Activated CD4-positive, alpha-beta T cell treated with anti-CD3 and anti-CD28 coated beads, Interleukin-2, Interleukin-6, amounts not matched to agents 100 ng/mL and 50 ng/mL, durations not matched to agents 16 hours and 8 hours (primary cell): ENCODE measurements at places on chromosomes 1 and 21.

GRCh38 chr1:109361649-109362048, 36.1 kb downstream of the SORT1 start:
- no peak for DNase-seq

DNA sequence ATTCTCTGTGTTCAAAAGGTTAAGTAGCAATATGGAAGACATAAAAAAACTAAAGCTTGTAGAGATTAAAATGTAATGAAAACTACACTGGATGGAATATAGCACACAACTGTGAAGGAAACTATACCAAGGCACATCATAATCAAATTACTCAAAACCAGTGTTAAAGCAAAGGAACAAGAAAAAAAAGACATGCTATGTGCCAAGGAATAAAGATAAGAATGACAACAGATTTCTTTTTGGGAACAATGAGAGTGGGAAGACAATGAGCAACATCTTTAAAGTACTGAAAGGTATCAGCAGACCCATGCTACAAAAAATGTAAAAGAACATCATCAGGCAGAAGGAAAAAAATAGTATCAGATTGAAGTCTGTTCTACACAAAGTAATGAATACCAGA, 157.8 kb downstream of the VPS13D start:
- DNase-seq, result no peak

- no peak for DNase-seq
These were observed 92.4 kb upstream of the DPT start for GRCh38 chr1:168821434-168821833.

DNA sequence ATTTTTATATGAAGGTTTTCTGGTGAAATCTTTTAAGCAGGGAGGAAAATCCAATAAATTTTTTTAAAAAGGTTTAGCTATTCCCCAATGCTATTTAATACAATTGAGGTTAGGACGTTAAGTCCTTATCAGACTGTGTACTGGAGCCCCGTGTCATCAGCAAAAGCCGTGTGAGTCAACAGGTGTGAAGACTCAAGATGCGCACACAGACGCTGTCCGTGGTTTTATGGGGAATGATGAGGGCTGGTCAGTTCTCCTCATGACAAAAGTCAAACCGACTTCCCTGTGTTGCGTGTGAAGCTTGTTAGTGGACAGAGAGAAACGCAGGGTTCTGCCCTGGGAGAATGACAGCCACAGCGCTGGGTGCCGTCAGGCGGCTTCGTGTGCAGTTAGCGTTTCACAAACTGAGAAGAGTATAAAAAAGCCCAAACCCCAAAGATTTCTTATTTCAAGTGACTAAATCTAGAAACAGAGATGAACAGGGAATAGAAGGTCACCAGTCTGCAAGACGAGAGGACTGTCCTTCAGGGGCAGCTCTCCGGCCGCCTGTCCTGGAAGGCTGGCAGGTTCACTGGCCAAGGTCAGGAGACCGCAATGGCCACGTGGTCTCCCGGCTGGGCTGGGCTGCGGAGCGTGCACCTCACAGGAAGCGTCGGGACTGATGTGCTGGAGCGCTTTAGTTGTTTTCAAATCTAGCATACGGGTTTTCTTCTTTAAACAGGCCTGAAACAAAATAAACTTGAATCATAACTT, 22.4 kb downstream of the PTTG1IP start:
- DNase-seq, result no peak

DNA sequence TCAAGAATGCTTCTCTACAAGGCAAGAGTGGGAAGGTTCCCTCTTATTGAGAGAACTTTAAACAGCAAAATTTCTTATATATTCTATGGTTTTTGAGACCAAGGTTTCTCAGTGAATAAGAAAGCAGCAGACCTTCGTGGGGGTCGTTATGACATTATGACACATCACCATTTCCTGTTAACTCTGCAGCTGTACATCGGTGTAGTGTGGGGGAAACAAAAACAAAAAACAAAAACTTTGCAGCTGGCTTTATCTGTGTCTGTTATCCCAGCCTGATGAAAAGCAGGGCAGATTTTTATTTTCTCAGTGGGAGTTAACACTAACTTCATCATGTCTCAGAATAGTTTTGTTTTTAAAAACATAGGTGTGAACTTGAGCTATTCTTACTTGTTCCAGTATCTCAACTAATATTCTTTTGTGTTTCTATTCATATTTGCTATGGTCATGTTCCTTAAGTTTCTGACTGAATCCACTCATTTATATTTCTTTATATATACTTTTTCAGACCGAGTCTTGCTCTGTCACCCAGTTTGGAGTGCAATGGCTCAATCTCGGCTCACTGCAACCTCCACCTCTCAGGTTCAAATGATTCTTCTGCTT, 2.1 kb downstream of the SDE2 start:
- DNase-seq, result peak; percentile 43

DNA sequence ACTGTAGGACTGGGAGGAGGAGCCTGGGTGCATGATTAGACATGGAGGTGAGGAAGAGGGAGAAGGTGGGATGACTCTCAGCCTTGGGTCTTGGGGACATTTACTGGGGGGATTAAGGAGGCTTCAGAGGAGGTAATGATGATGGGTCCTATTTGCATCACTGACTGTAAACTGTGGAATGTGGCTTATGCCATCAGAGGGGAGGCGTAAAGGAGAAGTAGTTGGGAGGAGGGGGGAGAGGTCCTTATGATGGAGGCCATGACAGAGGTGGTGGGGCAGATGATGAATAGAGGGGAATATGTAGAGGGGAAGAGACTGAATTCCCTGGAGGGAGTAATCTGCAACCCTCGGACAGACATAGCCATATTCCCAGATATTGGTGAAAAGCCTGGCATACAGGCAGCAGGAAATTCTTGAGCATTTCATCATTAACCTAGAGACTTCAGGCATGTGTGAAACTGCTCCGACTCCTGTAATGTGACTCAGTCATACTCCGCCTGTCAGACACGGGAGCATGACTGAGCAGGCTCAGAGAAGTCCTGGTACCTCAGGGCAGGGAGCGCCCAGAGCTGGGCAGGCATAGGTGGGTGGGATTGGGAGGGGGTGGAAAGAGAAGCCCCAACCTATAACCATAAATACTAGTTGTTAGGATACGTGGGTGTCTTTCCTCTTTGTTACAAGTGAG, 8.0 kb upstream of the LCE5A start:
- DNase-seq, result no peak

- no peak for DNase-seq
These were observed 93.0 kb downstream of the EVI5 start for GRCh38 chr1:92691925-92692324.

DNA sequence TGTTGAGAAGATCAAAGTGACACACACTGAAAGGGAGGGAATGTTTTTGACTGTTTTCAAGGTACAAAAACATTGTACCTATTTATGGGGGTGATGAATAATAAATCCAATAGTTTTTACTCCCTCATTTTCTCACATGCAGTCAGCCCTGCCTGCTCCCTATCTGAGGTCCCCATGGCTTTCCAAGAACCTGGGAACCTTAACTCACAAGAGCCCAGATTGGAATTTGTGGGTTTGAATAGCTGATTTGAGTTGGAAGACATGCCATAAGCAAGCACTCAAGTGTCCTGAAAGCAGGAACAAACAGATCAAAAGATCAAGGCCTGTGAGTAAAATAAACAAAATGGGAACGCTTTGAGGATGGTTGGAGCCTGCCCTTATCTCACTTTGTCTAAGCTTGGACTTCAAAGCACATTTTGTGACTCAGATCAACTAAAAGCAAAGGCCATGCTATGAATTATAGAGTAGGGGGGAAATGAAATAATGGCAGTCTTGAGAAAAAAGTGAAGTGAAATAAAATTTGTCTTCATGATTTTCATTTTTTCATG, 136.6 kb downstream of the LYPLAL1 start:
- DNase-seq, result no peak

DNA sequence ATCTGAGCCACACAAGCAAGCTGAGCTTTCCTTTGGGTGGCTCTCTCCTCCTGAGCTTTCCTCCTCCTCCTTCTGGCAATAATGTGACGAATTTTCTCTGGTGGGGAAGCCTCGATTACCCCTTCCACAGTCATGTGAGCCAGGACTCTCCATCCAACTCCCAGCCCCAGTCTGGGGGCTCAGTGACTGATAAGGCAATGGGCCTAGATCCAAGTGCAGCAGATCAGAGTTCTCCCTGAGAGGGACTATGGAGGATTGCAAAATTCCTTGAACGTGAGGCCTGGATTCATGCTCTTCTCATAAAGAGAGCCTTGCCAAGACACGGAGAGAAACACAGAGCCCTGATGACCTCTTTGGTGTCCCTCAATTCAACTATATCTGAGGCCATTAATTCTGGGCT, 31.3 kb upstream of the TRIM67 start:
- no peak for DNase-seq

DNA sequence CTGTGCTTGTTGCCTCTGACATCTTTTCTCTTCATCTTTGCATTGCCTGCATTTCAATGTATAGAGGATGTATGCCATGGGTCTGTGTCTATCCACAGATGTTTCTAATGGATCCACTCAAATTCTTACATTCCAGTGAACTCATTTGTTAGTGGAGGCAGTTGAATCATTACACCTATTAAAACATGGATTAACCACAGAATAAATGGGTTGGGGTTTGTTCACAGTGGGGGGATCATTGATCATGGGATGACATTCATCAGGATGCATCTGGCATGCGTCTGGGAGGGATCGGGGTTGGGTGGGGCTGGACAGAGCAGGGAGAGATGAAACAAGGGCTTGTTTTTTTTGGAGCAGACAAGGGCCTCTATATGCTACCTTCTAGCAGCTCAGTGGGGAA, 182.5 kb downstream of the RHOU start:
- no peak for DNase-seq

GRCh38 chr1:204296431-204296988, 63.2 kb downstream of the PLEKHA6 start:
- DNase-seq, result no peak

- DNase-seq, result no peak
These were observed 3.6 kb upstream of the PKN2 start for GRCh38 chr1:88680471-88680870.

GRCh38 chr21:31888936-31889371, 16.1 kb downstream of the HUNK start:
- DNase-seq, result no peak

- no peak for DNase-seq
These were observed 312 bp downstream of the ARNT start for GRCh38 chr1:150876119-150876454.

DNA sequence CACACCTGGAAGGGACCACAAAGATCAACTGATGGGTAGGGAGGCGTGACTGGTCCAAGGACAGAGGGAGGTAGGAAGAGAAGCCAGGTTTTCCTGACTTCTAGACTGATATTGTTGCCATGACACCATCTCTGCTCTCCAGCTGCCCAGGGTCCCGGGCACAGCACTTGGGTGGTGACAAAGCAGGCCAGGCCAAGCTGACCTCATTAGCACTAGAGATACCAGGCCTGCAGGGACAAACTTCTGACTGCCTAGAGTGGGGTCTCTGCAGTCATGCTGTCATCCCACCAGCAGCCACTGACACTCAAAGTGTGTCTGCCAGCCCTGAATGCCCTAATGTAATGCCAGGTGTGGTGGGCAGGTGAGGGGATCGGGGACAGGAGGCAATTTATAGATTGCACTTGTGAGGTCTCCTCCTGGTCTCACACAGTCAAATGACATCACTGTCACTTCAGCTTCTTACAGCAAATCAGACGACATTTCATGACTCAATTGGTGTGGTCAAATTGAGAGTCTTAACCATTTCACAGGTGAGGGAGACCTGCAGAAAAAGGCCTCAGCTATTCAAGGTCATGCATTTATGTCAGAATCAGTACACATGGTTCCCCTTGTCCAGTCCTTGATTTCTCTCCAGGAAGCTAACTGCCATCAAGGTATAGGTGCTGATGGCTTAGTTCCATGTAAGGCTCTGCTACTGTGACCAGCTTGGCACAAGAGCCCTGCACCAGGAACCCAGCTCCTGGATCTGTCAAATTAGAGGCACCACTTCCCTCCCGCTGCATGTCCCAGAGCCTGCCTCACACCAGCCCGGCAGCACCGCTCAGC, 2.7 kb downstream of the SLC9A1 start:
- DNase-seq, result peak; percentile 34

GRCh38 chr1:185319139-185319475, 2.1 kb upstream of the IVNS1ABP start:
- no peak for DNase-seq

DNA sequence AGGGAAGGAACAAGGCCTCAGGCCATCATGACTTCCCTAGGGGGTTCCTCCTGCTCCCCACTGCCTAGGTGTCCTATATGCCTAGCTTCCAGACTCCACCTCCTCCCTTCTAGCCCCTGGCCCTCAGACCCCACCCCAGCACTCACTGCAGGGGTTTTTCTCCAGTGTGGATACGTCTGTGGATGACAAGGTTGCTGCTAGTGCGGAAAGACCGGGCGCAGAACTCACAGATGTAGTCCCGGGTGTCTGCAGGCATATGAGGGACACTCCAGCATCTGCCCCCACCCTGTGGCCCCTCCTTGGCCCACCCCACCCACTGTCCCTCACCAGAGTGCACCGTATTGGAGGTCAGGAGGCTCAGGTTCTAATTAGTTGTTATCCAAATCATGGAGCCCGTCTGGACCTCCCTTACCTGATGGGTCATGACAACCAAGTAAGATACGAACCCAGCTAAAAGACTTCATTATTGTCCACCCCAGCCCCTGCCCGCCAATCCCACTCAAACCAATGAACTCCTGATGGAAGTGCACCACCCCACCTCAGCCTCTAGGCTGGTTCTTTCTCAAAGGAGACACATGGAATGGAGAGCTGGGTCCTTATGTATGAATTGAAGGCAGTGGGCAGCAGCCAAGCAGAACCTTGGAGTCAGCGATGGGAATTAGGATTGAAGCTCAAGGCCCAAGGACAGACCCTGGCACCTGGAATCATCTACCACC, 8.2 kb downstream of the ZNF692 start:
- no peak for DNase-seq

GRCh38 chr1:219659684-219660083, 46.8 kb upstream of the ZC3H11B start:
- peak; percentile 21 for DNase-seq

DNA sequence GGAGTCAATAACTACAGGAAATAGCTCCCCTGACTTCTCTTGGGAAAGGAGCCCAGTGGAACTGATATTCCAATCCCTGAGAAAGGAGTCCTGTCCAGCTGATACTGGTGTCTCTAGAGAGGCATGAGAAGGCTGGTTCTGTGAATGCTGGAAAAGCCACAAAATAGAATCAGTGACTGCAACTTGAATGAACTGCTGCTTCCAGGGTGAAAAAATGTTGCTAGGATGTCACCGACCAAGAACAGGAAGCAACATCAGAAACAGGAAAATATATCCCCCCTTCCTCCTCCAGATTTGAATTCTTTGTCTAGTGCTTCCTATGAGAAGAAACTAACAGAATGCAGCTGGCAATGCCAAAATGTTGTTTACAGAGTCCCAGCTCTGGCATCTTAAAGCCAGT, 269.3 kb upstream of the LYPLAL1 start:
- DNase-seq, result no peak

DNA sequence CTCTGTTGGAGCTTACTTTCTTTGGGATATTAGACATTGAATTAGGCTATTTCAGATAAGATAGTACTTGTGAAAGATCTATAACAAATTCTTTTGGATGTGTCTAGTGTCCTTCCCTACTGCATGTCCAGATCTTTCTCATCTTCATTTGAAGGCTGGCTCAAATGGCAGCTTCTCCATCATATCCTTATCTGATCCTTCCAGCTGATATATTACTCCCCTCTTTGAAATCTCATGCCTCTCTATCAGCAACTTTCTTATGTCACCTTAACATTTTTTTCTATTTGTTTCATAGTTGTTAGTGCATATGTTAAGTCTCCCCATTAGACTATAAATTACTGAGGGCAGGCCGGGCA, 17.5 kb downstream of the CAP1 start:
- DNase-seq, result no peak
